GM12878 (cell line): ENCODE measurements at places on chromosomes 13 and 19.

GRCh38 chr13:44837250-44837649 lies 152.0 kb downstream of the NUFIP1 start:
- no peak for DNase-seq

DNA sequence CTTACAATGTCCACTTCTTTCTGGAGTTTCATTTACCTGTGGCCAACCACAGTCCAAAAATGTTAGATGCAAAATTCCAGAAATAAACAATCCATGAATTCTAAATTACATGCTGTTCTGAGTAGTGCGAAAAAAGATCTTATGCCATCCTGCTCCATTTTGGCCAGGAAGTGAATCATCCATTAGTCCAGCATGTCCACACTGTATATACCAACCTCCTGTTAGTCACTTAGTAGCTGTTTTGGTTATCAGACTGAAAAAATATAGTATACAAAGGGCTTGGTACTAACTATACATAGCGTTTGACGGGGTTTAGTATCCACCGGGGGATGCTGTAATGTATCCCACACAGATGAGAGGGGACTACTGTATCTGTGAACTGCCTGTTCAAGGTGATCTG lies 618.0 kb upstream of the ARGLU1 start:
- DNase-seq: no peak

GRCh38 chr13:21986602-21987001 lies 315.7 kb downstream of the FGF9 start:
- DNase-seq: no peak

DNA sequence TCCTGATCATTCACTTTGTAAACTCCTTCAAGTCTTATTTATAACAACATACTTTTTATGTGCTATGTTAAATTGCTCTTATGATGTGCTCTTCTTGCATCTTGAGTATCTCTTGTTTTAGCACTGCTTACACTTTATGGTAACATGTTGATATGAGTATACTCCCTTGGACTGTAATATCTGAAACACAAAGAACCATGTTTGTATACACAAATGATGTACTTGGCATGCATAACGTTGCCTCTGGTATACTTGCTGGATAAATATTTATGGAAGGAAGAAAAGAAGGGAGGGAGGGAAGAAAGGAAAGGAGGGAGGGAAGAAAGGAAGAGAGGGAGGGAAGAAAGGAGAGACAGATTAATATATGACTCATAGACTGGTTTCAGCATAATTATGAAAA lies 333.2 kb downstream of the PCDH9 start:
- no peak for DNase-seq

DNA sequence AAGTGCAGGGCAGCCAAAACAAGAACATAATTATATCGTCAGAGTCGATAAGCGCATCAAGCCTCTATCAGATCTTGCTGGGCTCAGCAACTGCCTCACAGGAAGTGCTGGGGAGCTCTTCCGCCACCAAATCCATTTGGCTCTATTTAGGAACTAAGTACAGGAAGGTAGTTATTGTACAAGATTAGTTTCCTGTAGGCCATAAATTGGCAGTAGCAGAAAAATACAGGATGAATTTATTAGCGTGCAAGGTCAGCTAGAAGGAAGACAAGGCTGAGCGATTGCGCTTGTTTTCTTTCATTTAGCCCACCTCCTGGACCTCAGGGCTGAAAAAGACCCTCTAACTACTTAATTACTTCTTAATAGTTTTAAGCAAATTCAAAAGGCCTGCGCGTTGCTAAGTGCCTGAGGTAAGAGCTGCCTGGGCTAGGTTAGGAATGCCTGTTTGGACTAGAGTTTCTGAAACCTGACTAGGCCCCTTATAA lies 118.5 kb downstream of the IRS2 start:
- DNase-seq: no peak

DNA sequence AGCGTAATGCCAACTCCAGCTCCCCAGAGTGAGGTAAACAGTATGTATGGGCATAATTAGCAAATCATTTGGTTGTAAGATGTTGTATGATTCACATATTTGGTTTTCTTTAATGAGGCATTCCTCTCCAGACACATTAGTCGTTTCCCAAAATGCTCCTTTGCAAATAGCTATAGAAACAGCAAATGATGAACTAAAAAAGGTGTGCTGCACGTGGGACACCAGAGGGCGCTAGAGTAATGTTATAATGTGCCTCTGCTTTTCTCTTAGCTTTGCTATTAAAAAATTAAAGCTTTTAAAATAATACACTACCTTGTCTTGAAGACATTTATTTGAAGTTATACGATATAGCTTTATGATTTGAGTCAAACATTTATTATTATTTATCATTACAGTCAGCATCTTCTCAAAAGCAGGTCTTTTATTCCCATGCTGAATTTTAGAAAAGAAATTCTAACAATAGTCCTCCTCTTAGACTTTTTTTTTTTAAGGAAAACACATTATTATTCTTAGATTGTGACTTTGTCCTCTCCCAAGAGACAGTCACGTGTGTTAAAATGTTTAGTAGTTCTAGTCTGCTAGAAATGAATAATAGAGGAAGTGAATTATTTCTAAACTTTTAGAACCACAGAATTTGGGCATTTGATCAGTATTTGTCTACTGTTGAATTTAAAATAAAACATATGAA lies 121.6 kb upstream of the FRY start:
- peak; percentile 37 for DNase-seq

DNA sequence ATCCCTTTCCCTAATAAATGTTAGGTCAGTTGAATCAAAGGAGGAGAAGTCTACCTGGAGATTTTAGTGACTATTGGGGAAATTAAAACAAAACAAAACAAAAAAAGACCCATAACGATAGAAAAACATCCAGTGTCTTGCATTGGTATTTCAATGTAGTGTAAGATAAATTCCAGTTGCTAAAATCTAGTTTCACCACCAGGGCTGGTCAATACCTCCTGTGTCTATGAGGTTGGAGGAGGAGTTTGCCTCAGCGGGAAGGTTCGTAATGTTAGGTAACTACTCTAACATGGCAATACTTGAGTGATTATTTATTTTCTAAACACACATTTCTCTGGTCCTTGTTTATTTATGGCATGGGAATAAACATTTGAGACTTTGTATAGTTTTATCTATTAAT lies 483.2 kb downstream of the FGF9 start:
- no peak for DNase-seq

DNA sequence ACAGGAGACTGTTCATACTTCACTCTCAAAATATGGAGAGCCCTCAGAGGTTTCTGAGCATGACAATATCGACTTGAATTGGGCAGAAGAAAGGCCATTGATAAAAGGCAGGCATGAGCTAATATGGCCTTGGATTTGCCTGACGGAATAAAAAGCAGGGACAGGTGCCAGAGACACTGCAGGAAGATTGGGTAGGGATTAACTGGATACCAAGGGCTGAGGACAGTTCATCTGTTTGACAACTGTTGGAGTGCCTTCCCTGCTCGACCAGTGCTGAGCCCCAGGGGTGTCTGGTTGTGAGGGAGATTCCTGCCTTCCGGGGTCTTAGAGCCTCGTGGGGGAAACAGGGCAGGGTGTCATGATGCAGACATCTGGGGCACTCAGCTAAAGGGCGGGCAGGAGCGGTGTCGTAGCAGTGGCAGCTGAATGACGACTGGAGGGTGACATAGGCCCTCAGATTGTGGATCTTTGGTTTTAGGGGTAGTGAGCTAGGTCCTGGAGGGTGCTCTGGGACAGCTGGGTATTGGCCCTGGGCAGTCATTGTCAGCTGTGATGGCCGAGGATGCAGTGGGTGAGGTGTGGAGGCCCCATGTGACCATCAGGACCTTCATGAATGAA lies 12.3 kb downstream of the GATAD2A start:
- no peak for DNase-seq

GRCh38 chr13:84192125-84192524 lies 309.9 kb upstream of the SLITRK1 start:
- no peak for DNase-seq

GRCh38 chr13:96052656-96053002 lies 572 bp downstream of the UGGT2 start:
- DNase-seq: peak; percentile 28

GRCh38 chr13:35723053-35723461 lies 246.6 kb upstream of the MAB21L1 start:
- no peak for DNase-seq

DNA sequence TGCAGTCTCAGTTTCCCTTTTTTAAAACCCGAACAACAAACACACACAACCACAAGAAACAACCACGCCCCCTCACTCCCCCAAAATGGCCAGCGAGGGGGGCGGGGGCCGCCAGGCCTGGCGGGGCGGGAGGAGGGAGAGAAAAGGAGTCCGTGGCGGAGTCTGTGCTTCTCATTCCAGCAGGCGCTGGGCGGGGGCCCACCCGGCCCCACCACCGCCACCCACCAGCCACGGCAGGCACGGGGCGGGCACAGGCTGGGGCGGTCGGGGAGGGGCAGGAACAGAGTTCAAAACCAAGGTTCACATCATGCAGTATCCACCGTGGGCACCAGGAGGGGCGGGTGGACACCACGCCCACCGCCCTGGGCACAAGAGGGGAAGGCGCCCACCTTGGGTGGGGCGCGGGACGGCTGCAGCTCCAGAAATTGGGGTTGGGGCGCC lies 12.9 kb downstream of the DPF1 start:
- no peak for DNase-seq

DNA sequence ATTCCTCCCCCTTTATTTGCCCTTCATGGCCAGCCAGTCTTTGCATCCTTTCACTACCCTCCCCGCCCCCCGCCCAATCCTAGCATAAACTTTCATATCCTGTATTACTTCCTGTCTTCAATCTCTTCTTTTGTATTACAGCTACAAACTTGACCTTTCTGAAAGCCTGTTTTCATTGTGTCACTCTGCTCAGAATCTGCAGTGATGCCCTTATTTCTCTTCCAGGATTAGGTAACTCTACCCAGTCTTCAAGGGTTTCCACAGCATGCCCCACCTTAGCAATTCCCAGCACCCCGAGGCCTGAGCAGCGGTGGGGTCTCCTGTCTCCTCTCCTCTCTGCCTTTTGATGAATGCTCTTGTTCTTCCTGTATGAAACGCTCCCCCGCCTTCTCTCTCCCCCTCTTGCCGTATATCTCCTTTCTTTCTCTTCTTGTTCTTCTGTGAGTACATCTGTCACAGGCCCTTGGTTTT lies 145.6 kb downstream of the SHISA2 start:
- no peak for DNase-seq

GRCh38 chr13:34250151-34250670 lies 432.3 kb downstream of the RFC3 start:
- no peak for DNase-seq

DNA sequence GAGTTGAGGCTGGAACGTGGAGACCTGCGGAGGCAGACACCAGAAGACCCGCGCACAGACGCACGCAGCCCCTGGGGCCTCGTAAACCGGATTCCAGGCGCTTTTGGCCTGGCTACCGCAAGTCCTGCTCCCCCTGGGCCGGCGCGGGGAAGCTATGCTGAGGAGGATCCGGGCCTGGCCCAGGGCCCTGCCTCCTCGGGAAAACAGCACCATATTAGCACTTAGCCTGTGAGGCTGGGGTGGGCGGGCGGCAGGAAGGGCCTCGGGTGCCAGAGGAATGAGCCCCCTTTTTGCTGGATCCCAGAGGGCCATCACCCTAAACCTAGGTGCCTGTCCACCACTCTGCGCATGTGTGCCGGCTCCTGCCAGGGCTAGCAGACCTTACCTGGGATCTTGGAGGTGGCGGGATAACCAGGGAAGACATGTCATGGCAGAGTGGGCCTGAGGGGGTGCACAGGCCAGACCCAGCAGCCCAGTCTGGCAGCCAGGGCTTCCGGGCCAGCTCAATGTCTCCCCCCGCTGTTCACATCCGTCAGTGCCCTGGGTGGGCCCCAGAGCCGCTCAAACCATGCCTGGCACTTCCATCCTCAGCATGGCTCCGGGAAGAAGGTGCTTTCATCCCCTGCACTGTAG lies 7.3 kb downstream of the ELOF1 start:
- no peak for DNase-seq
